DMS79 treated with DMSO at 0.1 percent for 48 hours (cell line): ENCODE measurements at places on chromosomes 2 and 18.

DNA sequence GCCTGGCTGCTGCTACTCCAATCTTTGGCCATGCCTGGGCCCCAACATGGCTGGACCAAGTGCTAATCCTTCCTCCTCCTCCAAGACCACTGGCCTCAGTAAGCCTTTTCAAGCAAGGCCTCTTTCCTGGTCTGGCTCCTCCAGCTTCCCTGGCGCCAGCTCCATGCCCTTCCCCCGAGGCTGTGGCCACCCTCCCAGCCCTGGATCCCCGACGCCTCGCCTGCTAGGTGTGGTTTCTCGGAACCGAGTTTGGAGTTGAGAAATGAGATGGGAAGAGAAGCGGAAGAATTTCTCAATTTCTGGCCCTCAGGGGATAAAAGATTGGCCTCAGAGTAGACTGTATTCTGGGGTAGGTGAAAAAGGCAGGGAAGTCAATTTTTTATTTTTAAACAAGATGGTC lies 46.4 kb downstream of the ADCY3 start:
- no peak for DNase-seq

GRCh38 chr2:195575016-195575415 lies 82.0 kb upstream of the SLC39A10 start:
- DNase-seq: no peak

DNA sequence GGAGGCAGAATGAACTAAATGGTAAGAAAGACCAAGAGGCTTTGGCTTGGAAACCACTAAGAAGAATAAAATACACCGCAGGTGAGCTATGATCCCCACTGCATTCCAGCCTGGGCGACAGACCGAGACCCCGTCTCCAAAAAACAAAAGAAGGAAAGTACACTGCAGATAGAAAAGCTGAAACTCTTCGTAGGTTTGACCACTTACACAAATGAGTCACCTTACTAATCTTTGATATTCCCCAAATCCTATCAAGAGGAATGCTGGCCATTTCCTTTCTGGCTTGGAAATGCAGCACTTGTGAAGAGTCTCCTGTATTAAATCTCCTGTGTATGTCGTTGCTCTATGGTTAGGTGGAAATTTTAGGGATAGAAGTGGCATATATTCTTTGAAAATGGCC lies 108.8 kb downstream of the MTCL1 start:
- no peak for DNase-seq

- DNase-seq: no peak
Measured at GRCh38 chr2:657766-658165, 19.4 kb downstream of the TMEM18 start.

GRCh38 chr2:221572821-221573429 lies 821 bp upstream of the EPHA4 start:
- DNase-seq: no peak

DNA sequence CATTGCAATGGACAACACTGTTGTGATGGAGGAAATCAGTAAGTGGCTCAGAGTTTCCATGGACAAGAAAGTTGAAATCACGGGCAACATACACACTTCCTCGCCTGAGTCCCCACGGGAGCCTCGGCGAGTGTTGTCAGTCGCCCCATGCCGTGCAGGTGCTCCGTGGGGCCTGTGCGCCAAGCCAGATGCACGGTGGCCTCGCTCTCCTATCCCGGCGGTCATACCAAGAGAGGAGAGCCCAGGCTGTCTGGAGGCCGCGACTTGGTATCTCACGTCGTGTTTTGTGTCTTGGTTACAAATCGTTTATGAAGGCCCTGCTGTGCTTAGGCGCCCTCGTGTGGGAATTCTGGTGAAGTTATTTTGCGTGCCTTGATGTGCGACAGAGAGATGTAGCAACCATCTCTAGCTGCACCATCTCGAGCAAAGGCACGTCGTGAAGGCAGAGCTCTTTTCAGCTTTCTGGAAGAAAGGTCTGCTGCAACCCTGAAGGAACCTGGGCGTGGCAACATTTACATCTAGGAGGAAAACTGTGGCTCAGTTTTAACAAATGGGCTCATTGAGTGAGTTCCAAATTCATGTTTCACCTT lies 21.8 kb downstream of the ATG4B start:
- no peak for DNase-seq

DNA sequence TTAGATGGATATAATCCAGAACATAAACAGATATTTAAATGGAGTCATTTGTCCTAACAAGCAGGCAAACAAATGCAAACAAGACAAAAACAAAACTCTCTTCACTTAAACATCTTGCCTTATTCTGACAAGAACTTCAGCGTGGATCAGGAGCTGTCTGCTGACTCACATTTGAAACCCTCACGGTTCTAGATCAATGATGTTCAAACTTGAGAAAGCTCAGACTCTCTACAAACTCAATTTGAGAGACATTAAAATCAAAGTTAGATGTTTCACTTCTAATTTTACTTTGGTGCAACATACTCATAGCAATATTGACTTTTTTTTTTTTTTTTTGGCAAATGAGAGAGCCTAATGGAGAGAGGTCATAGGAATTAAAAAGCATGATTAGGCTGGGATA lies 362.8 kb upstream of the SLC14A2 start:
- DNase-seq: no peak

GRCh38 chr2:54639609-54640008 lies 83.9 kb upstream of the EML6 start:
- DNase-seq: no peak

GRCh38 chr2:64153811-64154210 lies 9.6 kb upstream of the PELI1 start:
- DNase-seq: no peak

DNA sequence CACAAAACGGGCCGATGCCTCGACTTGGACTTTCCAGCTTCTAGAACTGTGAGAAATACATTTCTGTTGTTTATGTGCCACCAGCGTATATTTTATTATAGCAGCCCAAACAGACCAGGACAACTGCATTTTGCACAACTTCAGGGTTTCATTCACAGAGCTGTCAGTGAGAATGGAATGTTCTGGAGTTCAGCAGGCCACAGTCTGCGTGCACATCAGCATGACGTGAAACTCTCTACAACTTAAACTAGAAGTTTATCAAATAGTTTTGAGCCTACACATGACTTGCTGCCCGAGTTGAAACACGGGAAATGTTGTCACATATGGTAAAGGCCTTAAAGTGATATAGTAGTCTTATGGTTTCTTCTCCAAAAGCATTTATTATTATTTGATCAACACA lies 3.9 kb upstream of the TRIB2 start:
- DNase-seq: no peak

- no peak for DNase-seq
Measured at GRCh38 chr18:55249550-55249949, 290.3 kb upstream of the CCDC68 start.

GRCh38 chr2:18750672-18751554 lies 161.5 kb upstream of the NT5C1B start:
- DNase-seq: no peak

GRCh38 chr18:59623456-59624368 lies 73.5 kb downstream of the CCBE1 start:
- no peak for DNase-seq

GRCh38 chr2:61640406-61640805 lies 102.2 kb upstream of the XPO1 start:
- no peak for DNase-seq

- DNase-seq: no peak
Measured at GRCh38 chr18:44178476-44178875, 502.2 kb upstream of the SETBP1 start.

GRCh38 chr2:166658901-166659300 lies 164.9 kb upstream of the SCN7A start:
- DNase-seq: no peak
